ENCODE measurements at places on chromosomes 5 and 9. TPM values are rescaled to one million over a fixed set of nuclear protein-coding genes. Genes with fewer than 3 reads are reported as not detected.
A peak's percentile ranks its signal among the peaks of the same experiment; 100 is the strongest.

Gene ASPN
- 5.0 TPM for polyA plus RNA-seq

Gene NTRK2
- 10.8 TPM for polyA plus RNA-seq

- DNase-seq = no peak
Measured at GRCh38 chr9:121833061-121833460, 181.6 kb downstream of the DAB2IP start.

- no peak for DNase-seq
Measured at GRCh38 chr9:123460091-123460490, 104.1 kb downstream of the CRB2 start.

Gene ARSI
- 0.92 TPM for polyA plus RNA-seq

DNA sequence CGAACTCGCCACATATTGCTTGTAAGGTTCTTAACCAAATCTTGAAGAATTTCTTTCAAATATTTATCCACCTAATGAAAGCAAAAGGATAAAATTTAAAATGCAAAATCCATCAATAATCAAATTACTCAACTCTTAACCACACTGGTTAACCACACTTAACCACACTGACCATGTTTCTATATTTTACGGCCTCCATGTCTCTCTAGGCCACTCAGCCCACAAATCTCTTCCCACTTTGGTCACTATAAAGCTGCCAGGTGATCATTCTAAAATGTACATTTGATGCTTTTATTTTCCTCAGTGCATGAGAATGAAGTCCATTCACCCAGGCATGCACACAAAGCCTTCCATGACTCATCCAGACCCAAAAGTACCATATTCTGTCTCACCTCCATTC, 56.4 kb upstream of the OR2K2 start:
- DNase-seq = no peak

Gene SLC25A2
- polyA plus RNA-seq = 15.9 TPM

DNA sequence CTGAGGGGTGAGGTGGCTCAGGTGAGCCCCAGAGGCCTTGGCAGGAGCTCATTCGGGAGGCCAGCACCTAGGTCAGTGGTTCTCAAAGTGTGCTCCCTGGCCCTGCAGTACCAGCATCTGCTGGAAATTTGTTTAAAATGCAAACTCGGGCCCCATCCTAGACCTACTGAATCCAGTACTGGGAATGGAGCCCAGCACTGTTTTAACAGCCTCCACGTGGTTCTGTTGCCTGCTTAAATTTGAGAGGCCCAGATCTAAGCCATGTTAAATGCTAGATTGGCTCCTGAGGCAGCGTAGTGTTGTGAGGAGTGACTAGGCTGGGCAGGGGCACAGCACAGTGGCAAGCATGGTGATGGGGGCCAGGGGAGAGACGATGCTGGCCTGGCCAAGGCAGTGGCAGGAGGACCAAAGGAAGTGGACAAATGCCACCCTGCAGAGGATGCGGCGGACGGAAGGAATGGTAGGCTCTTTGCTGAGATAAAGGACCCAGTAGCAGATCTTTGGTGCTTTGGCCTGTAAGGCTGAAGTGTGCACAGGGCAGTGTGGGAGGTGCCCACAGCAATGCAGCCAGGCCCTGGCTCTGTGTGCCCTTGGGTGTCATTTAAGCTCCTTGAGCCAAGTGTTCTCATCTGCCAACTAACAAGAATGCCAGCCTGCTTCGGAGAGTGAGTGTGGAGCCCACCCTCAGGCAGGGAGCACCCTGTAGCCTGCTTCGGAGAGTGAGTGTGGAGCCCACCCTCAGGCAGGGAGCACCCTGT, 4.2 kb downstream of the PRR7 start:
- peak; percentile 64 for DNase-seq

- no peak for DNase-seq
Measured at GRCh38 chr5:178110511-178110910, 2.8 kb upstream of the N4BP3 start.

Gene BAAT
- 0.13 TPM for polyA plus RNA-seq

DNA sequence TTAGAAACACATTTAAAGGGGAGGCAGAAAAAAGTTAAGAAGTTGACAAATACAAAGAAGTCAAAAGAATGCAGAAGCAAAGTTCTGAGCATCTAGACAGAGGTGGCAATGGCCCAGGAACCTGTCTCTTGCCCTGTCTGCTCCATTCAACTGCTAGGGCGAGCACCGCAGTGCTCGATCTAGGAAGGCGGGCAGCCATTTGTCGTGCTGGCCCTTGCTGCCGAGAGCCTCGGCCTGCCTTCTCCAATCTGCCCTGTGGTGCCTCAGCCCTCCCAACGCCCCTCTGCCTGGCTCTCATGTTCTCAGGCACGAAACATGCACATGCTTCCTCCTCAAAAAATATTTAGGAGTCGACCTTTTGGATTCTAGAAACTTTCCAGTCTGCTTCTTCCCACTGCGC, 42.2 kb downstream of the DDX31 start:
- DNase-seq = no peak

Gene IRX2
- 2.8 TPM for polyA plus RNA-seq

Measured in testis (tissue), 5 donors.